ENCODE measurements at places on chromosomes 7 and 10.

DNA sequence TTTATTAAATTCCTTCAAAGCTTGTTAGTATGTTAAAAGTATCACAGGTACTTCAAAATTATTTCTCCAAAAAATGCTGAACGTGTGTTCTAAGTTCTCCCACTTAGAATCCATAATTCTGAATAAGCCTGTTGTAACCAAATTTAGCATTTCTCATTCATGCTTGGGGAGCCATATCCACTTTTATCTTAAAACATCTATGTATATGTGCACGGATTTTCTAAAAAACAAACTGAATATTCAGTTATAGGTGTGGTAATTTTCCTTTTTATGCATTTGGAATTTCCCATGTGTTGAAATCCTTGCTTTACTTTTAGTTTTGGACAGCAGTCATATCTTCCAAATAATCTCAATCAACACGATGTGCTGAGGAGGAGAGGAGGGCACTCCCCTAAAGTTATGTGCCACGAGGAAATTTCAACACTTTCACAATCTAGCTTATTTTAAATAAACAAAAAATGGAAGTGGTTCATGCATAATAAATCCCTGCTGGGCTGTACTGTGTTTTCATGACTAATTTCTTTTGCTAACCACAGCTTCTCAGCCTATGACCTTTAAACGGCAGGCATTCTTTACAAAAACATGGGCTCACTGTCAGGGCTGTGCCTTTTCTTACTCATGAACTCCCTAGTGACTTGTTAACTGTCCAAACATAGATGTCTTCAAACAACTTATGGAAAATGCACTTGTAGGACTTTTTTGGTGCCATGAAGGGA, 380.3 kb upstream of the SEMA3C start:
- DNase-seq, result peak; percentile 96

GRCh38 chr7:25122373-25122772, 2.7 kb downstream of the CYCS start:
- DNase-seq, result no peak

- no peak for DNase-seq
These were observed 392 bp upstream of the UCN3 start for GRCh38 chr10:5364374-5364773.

DNA sequence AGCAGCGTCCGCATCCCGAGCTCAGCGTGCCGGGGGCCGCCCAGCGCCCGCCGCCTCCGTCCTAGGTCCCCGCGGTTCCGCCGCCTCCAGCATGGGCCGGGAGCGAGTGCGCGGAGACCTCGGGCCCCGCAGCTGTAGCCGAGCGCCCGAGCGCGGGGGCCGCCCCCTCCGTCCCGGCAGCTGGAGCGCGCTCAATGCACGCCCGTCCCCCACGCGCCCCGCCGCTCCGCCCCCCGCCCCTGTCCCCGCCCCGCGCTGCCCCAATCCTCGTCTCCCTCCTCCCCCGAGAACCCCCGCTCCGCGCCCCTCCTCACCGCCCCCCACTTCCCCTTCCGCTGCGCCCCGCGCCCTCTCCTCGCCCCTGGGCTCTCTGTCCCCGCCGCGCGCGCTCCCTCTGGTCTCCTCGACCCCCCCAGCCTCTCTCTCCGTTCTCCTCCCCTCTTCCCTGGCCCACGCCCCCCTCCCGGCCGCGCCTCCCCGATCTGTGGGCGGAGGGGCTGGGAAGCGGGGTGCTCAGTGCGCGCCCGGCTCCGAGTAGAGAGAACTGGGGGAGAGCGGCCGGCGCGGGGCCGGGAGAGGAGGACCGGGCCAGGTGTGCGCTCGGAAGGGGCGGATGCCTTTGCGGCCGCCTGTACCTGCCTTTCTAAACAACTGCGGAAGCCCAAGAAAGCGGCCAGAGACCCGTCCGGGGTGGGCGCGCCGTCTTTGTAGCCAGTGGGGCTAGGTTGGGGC, at the start of gene VIPR2:
Gene VIPR2 (minus strand): TSS at position 110 of the 732 bp plus-strand sequence. CDS start 96 bp downstream, at position 14.
- DNase-seq, result no peak

Data from stromal cell of bone marrow (primary cell).